Activated naive CD8-positive, alpha-beta T cell treated with anti-CD3 and anti-CD28 coated beads, Interleukin-2, amount 10 ng/mL, durations not matched to agents 7 days and 5 days (primary cell): ENCODE measurements at places on chromosomes 2 and 18. TPM values are rescaled to one million over a fixed set of nuclear protein-coding genes. Genes with fewer than 3 reads are reported as not detected.

The AQP12B gene
- not detected for total RNA-seq

- no peak for DNase-seq
Measured at GRCh38 chr18:4125224-4125623, 329.9 kb downstream of the DLGAP1 start.

- no peak for DNase-seq
Measured at GRCh38 chr2:55720417-55720816, 26.8 kb upstream of the PNPT1 start.

DNA sequence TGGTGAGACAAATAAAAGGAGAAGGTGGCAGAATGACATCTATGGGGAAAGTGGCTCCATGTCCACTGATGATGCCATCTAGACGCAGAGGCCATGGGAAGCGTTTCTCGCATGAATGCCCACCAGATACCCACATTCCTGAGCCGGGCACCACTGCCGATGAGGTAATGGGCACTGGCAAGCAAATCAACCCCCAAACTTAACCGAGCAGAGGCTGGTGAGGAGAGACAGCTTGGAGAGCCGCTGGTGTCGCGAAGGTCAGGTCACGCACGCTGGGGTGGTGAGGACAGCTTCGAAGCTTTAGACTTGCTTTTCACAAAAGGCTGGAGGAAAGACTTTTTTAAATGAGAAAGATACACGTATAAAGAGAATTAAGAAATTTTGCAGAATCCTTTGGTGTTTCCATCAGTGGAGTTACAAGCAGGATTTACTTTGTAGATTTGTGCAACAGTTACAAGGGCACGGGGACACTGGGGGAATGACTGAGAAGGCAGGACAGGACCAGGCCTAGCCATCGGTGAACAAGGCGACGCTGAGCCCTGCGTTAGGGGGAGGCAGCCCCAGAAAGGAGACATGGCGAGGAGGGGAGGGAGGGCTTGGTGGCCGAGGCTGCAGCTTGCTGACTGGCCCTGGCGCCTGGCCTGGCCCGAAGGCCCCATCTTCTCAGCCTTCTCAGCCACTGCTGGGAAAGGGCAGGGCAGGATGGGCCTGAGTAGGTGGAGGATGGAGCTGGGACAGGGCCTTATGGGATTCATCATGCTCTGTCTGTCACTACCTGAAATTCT is 83.9 kb upstream of the HDAC4 start:
- no peak for DNase-seq

- no peak for DNase-seq
Measured at GRCh38 chr2:12720278-12720620, 3.5 kb downstream of the TRIB2 start.

GRCh38 chr2:237674731-237675276 is 47.4 kb downstream of the LRRFIP1 start:
- DNase-seq: peak; percentile 79

GRCh38 chr18:9612215-9612830 is 2.0 kb downstream of the PPP4R1 start:
- no peak for DNase-seq

DNA sequence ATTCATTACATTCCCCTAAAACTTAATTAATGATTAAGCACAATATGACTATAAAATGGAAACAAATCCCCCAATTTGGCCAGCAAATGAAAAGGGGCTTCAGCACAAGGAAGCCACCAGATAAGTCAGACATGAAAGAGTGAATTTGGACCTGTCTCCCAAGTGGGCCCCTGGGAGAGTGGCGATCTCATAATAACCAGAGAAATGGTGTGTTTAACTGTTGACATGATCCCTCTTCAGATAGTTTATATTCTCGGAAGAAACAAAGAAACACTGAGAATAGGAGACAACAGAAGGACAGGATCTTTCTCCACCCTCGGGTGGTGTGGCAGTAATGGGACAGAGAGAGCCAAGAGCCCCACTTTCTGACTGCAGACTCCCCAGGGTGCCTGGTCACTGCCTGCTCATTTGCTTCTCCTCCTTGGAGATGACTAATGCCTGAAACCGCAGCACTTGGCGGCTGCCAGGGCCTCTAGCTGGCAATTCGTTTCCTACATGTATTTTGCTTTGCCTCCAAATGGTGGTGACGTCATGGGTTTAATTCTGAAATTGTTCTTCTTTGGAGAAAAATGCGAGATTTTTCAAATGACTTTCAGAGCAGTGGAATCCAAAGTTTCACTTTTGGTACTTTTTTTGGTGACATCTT is 46.4 kb upstream of the SPP2 start:
- no peak for DNase-seq

DNA sequence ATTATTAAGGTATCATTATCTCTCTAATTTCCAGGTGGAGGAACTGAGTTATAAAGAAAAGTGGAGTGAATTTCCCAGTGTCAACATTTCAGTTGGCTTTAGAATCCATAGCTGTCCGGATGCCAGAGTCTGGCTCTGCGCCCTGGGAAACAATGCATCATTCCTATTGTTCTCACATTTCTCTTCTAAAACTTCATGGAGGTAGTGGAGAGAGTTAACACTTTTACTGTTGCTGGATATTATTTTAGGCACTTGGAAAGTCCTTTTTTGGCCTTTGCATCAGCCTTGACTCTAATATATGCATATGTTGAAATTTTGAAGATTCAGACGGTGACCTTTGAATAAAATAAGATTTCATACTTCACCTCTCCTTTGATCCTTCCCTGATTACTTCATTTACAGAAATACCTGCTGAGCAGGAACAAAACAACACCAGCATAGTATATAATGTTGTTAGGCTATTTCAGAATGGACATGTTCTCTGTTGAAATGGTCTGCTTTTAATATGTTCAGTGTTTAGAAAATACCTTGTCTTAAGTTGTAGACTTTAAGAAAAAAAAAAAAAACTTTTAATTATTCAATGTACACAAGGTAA is 148.8 kb downstream of the EPHA4 start:
- no peak for DNase-seq

- DNase-seq: no peak
Measured at GRCh38 chr2:219082332-219082958, 21.7 kb upstream of the IHH start.

The GPATCH11 gene
- 10.3 TPM for total RNA-seq

The MAPK4 gene
- not detected for total RNA-seq

GRCh38 chr2:105576440-105577241 is 168.1 kb upstream of the NCK2 start:
- DNase-seq: no peak

The AGXT gene
- total RNA-seq: not detected

The WNT10A gene
- 1.9 TPM for total RNA-seq

The CCDC150 gene
- total RNA-seq: 8.4 TPM

DNA sequence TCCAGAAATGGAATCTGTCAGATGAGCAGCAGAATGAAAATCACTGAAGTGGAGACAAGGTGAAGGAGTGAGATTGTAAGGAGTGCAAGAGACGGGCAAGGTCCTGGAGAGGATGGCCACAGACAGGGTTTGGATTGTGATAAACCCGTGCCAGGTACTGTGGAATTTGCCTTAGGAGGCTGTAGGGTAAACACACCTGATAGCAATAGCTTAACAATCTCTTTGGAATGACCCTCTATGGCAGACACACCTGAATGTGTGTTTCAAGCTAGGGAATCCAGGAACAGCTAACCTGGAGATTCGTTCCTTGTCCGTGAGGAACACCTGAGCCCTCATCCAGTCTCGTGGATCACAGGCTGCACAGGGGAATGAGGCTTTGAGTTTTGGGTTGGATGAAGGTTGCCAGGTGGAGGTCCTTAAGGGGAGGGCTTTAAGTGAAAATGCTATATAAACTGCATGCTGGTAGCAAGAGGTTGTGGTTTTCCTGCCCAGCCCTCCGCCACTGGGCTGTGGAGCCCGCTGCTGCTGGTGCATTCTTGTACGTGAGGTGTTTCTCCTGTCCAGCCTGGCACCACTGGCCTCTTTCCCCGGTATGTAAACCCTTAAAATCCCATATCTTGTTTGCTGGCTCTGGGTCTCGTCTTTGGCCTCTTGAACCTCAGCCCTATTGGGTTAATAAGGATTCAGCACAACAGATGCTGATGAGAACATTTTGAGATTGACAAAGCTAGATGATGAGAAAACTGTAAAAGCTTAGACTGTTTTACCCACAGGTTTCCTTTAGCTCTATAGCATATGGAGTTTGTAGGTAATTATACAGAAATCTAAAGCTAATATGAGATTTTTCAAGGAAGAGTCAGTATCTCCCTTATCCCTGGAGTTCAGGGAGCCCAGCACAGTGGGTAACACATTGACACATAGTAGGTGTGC is 117.9 kb downstream of the ARHGAP15 start:
- DNase-seq: no peak

- no peak for DNase-seq
Measured at GRCh38 chr2:217825469-217826235, 177.1 kb downstream of the TNS1 start.

DNA sequence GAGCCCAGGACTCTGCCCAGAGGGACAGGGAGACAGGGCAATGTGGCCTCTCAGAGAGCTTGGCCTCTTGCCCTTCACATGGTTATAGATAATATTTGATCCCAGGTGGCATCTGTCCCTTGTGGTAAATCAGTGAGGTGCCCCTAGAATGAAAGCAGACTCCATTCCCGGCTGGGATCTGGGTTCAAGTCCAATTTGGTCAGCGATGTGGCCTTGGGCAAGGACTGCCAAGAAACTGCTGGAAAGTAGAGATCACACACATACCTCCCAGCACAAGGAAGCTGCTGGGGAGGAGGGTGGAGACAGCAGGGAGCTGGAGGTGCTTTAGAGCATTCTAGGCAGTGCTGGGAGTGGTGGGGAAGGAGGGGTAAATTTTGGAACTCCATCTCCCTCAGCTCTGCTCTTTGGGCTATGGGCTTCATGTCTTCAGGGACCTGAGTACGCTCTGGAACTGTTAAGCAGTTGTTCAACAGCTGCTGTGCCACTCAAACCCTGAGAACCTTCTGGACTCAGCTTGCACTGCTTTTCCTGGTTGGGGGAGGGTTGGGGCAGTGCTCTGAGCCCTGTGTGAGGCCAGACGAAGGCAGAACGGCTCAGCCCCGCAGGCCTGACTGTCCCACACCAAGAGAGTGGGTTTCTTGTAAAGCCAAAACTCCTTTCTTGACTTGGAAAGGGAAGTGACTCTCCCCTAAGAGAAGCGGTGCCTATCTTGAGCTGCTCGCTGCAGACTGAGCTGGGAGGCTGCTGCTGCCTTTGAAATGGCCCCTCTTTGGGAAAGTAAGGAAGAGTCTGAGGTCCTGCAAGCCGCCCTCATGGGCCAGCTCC is 23.0 kb downstream of the INPP5D start:
- DNase-seq: no peak

The LOXHD1 gene
- total RNA-seq: 0.39 TPM

- DNase-seq: no peak
Measured at GRCh38 chr2:207694811-207695281, 16.6 kb upstream of the CCNYL1 start.

- no peak for DNase-seq
Measured at GRCh38 chr18:65721619-65722018, 29.2 kb upstream of the CDH7 start.

The EPAS1 gene
- total RNA-seq: 13.1 TPM

DNA sequence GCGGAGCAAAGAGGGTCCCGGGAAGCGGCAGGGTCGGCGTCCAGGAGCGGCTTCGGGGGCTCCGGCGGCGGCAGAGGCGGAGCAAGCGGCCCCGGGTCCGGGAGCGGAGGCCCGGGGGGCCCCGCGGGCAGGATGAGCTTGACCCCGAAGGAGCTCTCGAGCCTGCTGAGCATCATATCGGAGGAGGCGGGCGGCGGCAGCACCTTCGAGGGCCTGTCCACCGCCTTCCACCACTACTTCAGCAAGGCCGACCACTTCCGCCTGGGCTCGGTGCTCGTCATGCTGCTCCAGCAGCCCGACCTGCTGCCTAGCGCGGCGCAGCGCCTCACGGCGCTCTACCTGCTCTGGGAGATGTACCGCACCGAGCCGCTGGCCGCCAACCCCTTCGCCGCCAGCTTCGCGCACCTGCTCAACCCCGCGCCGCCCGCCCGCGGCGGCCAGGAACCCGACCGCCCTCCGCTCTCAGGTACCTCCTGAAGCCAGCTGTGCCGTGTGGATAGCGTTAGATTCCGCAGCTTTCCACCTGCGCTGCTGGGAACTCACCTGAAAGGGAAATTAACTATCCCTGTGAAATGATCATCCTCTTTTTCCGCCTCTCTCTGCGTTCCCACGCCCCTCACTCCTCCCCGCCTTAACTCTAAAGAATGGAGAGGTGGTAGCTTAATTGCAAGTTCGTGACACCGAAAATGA is 472 bp downstream of the CNOT11 start:
- no peak for DNase-seq

GRCh38 chr2:15640261-15640711 is 48.6 kb downstream of the DDX1 start:
- no peak for DNase-seq

The ZNF532 gene
- total RNA-seq: 4.8 TPM

DNA sequence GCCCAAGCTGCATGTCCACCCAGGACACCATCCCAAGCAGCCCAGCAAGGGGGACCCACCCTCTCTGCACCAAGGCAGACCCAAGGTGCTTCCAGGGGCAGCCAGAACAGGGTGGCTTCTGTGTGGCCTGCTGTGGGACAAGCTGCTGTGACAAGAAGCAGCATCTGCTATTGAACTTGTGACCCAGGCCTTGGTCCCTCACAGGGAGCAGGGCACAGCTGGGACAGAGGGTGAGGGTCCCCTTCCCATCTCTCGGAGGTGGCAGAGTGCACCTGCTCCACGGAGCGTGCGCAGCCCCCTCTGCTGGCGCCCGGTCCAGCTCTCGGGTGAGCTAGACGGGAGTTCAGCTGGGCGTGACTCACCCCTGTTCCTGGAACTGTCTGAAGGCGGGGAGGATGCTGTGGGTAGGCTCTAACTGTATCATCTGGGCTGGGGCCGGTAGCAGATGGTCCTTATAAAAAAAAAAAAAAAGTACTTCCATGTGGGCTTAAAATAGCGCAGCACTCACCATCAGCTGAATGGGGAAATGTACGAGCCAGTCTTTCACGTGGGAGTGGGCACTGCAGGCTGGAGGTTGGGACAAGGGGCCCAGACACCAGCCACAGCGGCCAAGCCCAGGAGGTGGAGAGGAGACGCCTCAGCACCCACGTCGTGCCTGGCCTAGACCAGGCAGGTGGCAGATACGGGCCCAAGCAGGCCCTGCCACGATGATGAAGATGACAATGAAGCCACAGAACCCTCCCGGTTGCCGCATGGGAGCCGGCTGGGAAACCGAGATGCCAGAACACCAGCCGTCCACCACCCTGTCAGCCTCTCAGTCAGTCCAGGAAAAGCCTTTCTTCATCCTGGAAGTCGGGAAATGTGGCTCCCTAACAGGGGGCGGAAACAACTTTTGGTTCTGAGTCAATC is 136.8 kb upstream of the ID2 start:
- peak; percentile 86 for DNase-seq

GRCh38 chr18:55838841-55839240 is 250.8 kb upstream of the TCF4 start:
- DNase-seq: no peak

- no peak for DNase-seq
Measured at GRCh38 chr2:64342195-64343099, 111.5 kb upstream of the LGALSL start.

The CHST10 gene
- total RNA-seq: 5.5 TPM
